ENCODE measurements at places on chromosomes 3 and 15. TPM values are rescaled to one million over a fixed set of nuclear protein-coding genes. Genes with fewer than 3 reads are reported as not detected.

The LDHAL6B gene
- not detected for total RNA-seq

The COL6A5 gene
- not detected for total RNA-seq

The TMEM207 gene
- total RNA-seq, result 1.4 TPM

The LSAMP gene
- total RNA-seq, result 0.90 TPM

The TRIM59 gene
- 20.8 TPM for total RNA-seq

The ITIH1 gene
- total RNA-seq, result 0.47 TPM

The PLSCR5 gene
- not detected for total RNA-seq

The RARRES1 gene
- 1,195 TPM for total RNA-seq

The C2CD4A gene
- 17.6 TPM for total RNA-seq

The IMPG2 gene
- total RNA-seq, result 0.50 TPM

The NR2E3 gene
- total RNA-seq, result 0.83 TPM

The CD86 gene
- 0.24 TPM for total RNA-seq

The CACNA1D gene
- 36.3 TPM for total RNA-seq

The CLSTN2 gene
- 0.07 TPM for total RNA-seq

The ROBO1 gene
- 33.9 TPM for total RNA-seq

The CYP8B1 gene
- not detected for total RNA-seq

The SRGAP3 gene
- total RNA-seq, result 9.7 TPM

The REC114 gene
- not detected for total RNA-seq

The MUC4 gene
- 3.6 TPM for total RNA-seq

The COL8A1 gene
- 0.71 TPM for total RNA-seq

The SEMA6D gene
- not detected for total RNA-seq

The GOLGA6L4 gene
- 2.0 TPM for total RNA-seq

The ANKUB1 gene
- not detected for total RNA-seq

The LARP6 gene
- total RNA-seq, result 30.8 TPM

The LMAN1L gene
- total RNA-seq, result 1.1 TPM

All from Calu3 (cell line).